Brain pericyte (primary cell): ENCODE measurements at places on chromosomes 5 and 9.
A peak's percentile ranks its signal among the peaks of the same experiment; 100 is the strongest.

GRCh38 chr5:117533792-117534191 lies 959.2 kb upstream of the SEMA6A start:
- no peak for DNase-seq

DNA sequence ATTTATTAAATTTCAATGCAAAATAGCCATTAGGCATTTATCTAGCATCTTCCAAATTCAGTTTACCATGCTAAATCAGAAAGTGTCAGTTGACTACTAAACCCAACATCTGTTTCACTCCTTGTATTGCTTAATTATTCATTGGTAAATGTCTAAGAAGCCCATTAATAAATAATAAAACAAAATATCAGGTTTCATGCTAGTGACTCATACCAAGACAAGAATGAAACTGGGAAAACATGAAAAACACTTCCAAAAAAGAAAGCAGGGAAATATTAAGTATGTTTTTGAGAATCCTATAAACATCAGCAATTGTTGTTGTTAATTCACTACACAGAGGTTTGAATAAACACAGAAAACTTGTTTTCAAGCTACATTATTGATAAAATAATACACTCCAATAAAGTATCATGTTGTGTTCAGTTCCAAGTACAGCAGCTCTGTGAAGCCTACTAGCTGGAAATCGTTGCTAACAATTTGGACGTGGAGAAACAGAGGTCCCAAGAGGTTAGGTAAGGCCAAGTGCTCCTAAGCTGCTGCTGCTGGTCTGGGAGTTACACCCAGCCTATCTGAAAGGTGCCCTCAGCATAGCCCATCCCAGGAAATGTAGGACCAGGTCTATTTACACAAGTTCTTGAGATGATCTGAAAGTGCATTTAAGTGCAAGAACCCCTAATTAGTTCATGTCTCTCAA lies 78.8 kb downstream of the GNAQ start:
- no peak for DNase-seq

DNA sequence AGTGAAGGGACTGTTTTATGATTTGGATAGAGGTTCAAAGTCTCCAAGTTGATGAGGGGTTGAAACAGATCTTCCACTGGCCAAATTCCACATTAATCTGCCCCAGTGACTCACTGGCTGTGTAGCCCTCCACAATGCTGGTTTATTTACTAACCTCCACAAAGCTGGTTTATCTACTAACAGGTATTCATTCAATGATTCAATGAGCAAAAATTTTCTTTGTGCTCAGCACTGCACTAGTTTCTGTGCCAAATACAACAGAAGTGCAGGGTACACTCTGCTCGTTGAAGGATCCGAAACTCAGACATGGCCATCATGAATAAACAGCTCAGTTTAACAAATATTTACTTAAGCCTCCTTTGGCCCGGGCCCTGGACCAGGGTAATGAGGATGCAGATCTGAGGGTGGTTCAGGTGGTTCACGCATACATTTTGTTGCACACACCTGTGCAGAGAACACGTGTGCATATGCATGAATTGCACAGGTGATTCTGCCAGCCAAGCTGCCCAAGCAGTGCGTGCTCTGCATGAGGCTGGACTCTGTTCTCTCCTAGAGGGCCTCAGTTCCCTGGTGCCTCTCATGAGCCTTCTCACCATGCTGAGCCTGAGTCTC lies 71.0 kb downstream of the SH3PXD2B start:
- DNase-seq, result no peak

GRCh38 chr9:135283671-135284070 lies 195.9 kb upstream of the PPP1R26 start:
- DNase-seq, result no peak

DNA sequence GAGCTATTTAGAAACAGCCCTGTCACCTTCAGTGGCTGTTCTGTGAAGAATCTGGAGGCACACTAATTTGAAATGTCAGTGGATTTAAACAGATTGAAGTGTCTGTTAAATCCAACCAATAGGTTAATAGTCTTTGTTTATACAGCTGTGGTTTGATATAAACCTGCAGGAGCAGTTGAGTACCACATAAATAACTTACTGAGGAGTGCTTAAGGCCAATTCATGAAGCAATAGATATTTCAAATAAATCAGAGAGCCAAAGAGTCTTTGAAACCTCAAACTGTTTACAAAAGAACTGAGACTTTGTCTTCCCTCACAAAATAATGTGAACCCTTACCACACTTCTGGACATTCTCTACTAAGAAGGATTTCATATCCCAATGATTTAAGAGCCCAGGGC lies 111.9 kb downstream of the FEM1C start:
- DNase-seq, result no peak

DNA sequence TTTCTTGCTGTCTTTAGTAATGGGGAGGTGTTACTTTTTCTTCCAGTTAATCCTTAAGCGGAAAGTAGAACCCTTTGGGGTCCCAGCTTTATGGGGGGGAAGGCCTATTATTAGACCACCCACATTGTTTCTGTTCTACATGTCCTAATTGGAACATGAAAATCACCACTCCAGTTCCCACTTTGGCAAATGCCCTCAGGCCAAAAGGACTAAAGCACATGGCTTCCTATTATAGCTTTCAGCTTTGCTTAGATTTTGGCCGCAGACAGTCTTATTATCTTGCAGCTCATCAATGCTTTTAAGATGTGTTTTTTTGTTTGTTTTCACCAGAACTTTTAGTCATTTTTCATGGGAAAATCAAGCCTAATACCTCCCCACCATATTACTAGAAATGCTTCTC lies 296.8 kb upstream of the ANKH start:
- DNase-seq, result no peak

- DNase-seq, result no peak
These were observed 5.3 kb downstream of the GPR151 start for GRCh38 chr5:146510559-146511125.

- DNase-seq, result no peak
These were observed 764.1 kb upstream of the ARRDC3 start for GRCh38 chr5:92147266-92147665.

GRCh38 chr9:2727966-2728613 lies 10.8 kb downstream of the KCNV2 start:
- peak; percentile 38 for DNase-seq

DNA sequence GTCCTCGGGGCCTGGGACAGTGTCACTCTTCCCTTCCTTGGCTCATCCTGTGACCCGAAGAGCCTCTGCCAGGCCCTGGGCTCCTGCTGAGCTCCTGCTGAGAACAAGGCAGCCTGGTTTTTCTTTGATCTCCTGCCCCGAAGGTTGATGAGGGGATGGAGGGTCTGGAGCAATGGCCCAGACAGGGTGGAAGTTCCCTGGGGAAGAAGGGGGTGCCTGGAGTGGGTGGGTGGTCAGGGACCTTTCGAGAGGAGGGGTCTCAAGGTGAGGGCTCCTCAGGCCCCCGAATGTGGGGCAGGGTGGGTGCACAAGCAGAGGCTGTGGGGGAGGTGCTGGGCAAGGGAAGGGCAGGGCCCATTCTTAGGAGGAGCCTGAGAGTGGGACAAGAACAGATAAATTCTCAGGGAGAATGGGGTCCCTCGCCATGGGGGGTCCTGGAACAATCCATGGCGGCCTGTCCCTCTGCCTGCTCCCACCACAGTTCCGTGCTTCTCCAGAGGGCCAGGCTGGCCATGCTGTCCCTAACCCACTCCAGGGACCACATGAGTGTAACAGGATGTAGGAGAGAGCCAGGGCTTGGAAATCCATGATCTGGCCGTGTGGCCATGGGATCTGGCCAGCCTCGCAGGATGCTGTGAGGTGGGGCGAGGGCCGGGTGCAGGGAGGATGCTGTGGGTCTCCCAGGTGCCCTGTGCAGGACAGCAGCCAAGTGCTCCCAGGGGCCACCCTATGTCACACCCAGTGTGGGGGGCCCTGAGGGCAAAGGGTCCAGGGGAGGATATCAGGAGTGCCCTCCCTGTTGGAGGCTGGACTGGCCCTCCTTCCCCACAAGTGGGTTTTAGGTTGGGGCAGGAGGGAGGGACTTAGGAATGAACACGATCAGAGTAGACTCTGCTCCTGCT lies 128.5 kb upstream of the LPCAT1 start:
- DNase-seq, result no peak

GRCh38 chr5:71623221-71623794 lies 36.2 kb downstream of the MCCC2 start:
- DNase-seq, result no peak

DNA sequence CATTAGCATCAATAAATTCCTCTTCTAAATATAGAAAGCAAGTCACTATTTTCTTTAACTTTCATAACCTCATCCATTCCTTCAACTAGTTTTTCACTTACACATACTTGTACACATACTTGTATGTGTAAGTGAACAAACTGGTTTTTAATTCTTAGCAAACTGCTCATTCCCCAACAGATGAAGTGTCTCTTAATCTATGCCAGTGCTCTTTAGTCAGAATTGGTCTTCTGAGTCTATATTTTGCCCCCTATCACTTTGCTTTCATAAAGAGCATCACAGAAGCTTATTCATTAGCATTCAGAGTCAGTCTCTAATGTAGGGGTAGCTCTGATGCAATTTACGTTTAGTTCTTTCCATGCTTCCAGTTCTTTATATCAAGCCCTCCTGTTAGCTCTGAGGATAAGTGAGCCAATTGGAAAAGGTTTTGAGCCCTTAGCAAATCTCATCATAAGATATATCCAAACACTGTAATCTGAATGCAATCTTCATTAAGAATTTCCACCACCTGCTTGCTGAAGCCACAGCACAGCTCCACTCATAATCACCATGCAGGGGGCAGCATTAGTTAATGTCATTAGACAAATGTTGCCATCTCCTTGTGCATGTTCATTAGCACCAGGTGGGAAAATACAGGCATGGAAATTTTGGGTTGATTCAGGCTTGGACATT lies 178.5 kb upstream of the SLC24A2 start:
- DNase-seq, result no peak

DNA sequence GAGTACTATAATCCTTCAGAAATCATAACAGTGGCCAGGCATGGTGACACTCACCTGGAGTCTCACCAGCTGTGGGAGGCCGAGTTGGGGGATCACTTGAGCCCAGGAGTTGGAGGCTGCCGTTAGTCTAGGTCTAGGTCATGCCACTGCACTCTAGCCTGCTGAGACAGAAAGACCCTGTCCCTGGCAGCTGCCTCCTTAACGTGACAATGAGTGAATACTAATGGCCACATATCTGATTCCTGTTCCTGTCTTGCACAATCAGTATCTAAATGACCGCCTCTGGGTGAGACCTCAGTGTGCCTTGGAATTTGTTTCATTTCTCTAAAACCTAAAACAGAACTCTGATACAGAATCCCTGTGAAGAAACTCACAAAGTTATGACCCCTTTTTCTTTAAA lies 131.0 kb upstream of the DAB2 start:
- no peak for DNase-seq

DNA sequence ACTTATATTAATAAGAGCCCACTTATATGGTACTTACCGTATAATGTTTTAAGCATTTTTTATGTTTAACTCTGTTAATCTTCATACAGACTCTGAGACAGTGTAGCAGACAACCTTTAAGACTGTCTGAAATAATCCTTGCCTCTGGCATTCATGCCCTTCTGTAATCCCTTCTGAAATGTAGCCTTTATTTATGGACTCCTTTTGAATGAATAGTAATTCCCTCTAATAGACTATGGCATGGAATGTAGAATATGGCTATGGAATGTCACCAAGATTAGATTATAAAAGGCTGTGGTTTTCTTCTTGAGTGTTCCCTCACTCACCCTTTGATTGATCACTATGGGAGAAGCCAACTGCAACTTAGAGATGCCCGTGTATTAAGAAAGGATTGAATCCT lies 439.4 kb downstream of the SH3GL2 start:
- DNase-seq, result no peak

DNA sequence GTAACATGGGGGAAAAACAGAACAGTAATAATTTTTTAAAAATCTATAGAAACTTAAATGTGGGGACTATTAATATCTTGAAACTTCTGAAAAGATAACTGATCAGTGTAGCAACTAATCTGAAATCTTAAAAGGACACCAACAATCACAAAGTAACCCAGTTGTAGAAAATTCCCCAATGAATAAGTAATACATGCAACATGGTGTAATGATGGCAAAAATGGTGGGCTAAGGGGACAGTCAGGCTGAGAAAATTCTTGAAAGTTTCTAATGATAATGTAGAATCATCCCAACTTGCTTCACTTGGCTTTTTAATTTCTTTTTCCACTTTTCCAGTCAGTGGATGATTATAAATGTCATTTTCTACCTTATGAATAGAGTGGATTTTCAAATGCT lies 5.4 kb downstream of the NFIL3 start:
- DNase-seq, result no peak

GRCh38 chr5:79795764-79796398 lies 106.2 kb downstream of the CMYA5 start:
- no peak for DNase-seq

- no peak for DNase-seq
These were observed 88.6 kb downstream of the KCNN2 start for GRCh38 chr5:114450437-114450836.

GRCh38 chr5:134432174-134432573 lies 20.5 kb upstream of the CDKN2AIPNL start:
- no peak for DNase-seq

- DNase-seq, result no peak
These were observed 47.1 kb upstream of the FYB1 start for GRCh38 chr5:39266442-39266841.

GRCh38 chr5:110916381-110917049 lies 155.0 kb upstream of the TSLP start:
- DNase-seq, result no peak

- no peak for DNase-seq
These were observed 674.9 kb downstream of the SEMA5A start for GRCh38 chr5:8870959-8871355.

GRCh38 chr5:134958755-134959154 lies 9.0 kb upstream of the CATSPER3 start:
- no peak for DNase-seq

DNA sequence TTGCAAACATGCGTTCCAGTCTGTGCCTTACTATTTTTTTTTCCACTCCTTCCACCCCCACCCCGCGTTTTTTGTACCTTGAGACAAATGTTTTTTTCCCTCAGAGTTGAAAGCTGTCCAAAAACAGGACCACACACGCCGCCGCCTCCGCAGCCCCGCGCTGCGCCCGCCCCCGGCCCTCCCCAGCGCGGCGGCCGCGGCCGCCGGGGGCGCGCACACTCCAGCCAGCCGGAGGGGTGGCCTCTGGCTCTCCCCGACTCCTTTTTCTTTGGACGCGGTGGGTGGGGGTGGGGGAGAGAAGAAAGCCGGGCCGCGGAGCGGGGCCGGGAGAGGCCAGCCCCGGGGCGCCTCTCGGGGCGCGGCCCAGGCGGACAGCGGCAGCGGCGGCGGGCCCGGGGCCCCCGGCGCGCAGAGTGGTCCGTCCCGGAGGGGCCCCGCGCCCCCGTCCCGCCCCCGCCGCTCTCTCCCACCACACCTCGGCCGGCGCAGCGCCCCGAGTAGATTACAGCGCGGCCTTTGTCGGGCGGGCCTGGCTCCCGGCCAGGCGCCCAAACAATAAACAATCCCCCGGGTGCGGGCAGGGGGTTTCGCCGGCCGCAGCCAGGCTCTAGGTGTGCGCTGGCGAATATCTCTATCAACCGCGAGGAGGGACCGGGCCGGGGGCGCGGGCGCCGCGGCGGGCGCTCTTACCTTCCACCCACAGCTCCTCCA lies 10.9 kb downstream of the PTCH1 start:
- no peak for DNase-seq

DNA sequence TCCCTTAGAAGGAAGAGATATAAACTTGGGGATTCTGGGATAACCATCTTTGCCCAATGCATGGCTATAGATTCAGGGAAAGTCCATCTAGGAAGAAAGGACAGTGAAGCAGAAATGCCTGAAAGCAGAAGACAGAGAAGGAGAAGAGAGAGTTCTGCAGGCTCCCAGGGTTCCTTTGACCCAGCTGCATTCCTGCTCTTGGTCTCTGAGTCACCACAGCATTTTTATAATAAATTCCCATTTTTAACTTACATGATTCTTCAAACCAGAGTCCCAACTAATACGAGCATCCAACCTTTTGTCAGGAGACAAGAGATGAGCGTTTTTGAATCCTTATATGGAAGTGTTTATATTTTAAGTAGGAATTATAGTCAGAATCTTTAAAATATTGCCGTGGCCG lies 12.0 kb upstream of the AOPEP start:
- no peak for DNase-seq
